Stimulated activated CD4-positive, alpha-beta T cell treated with anti-CD3 and anti-CD28 coated beads, Interleukin-15, amount 100 ng/mL, for 1 hour (primary cell): ENCODE measurements at places on chromosomes 4 and X.

- DNase-seq = no peak
These were observed 128.6 kb downstream of the CPE start for GRCh38 chr4:165507381-165507780.

DNA sequence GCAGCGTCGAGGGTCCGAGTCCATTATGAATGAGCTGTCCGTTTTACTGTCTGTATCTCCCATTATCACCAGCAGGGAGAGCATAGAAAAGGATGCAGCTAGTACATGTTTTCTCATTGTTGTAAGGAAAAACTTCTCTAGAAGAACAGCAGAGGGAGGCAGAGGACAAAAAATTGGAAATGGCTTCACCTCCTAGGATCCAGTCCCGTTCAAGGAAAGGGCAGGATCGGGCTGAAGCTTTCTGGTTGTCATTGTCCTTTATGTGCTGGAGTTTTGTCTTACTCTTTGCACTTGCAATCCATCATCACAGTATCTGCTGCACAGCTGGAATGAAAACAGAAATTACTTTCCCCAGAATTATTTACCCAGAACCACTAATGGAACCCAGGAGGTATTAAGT is 14.7 kb downstream of the NDP start:
- DNase-seq = no peak

DNA sequence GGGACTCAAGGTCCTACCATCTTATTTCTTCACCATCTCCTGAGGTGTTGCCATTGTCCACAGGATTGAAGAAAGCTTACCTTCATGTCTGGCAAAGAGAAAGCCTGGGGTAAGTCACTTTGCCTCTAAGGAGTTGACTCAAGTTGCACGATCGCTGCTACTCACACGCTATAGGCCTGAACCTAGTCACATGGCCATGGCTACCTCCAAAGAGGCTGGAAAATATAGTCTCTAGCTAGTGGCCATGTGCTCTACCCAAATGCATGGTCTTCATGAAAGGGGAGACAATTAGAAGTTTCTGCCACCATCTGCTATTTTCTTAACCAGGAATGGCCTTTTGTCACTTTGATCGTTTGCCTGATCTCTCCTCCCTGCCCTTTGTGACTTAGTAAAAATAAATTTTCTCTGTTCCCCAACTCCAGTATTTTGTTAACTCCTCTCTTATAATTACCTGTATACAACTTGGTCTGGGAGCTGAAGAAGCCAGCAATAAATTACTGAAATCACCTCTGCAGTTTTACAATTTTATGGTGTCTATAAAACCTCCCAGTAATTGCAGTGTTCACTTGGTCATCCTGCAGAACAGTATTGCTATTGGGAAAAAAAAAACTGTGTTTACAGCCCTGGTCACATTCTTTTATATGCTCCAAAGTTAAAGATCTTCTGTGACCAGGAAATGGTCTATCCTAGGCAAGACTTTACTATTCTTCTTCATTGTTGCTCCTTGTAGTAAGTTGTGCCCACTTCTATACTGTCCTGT is 126.7 kb upstream of the TSPAN5 start:
- no peak for DNase-seq

- DNase-seq = no peak
These were observed 565 bp upstream of the ZNF41 start for GRCh38 chrX:47483306-47484268.

GRCh38 chr4:89064848-89065247 is 7.9 kb upstream of the FAM13A start:
- DNase-seq = no peak

DNA sequence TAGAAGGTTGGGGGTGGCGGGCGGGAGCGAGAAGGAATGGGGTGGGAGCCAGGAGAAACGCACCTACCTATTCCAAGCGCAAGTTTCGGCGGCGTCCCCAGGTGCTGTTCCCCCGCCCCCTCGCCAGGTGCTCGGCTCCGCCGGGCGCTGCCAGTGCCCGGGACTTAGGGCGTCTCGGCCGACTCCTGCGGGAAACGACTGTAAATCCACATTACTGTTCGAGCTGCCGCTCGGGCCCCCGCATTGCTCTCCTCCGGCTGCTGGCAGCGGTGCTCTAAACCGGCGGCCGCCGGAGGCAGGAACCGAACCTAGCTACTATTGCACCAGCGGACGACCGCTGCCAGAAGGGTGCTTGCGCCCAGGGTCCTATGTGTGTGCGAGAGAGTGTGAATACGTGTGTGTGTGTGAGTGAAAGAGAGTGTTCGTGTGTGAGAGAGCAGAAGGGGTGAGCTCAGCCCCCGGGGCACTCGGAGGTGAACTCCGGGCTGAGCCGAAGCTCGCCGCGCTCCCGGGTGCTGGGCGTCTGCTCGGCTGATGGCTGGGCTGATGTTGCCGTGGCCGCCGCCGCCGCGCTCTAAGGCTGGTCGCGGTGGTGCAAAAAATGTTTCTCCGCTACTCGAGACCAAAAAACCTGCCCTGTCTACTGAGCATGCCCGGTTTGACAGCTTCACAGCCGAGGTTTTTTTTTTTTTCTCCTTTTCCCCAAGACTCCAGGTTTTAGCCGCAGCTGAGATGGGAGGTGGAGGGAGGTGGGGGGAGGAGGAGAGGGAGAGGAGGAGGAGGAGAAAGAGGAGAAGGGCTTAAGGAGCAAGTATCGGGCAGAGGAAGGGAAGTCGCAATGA is 115.7 kb upstream of the TEX13C start:
- no peak for DNase-seq

GRCh38 chrX:143466130-143466529 is 51.1 kb downstream of the SPANXN3 start:
- DNase-seq = no peak

DNA sequence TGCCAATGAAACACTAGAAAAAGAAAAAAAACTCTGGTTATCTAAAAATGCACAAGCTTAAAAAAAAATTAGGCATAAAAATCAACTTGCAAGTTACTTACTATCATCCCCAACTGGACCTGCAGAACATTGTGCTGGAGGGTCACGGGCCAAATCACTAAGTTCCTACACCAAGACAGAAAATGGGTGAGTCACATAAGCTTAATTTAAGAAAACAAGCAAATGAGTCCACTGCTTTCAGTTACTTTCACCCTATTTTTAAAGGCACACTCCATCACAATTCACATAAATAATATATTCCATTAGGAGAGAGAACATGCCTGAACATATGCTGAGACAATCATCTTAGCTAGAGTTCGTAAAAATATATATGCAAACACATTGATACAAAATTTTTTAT is 17.7 kb downstream of the UBE2D3 start:
- DNase-seq = no peak

DNA sequence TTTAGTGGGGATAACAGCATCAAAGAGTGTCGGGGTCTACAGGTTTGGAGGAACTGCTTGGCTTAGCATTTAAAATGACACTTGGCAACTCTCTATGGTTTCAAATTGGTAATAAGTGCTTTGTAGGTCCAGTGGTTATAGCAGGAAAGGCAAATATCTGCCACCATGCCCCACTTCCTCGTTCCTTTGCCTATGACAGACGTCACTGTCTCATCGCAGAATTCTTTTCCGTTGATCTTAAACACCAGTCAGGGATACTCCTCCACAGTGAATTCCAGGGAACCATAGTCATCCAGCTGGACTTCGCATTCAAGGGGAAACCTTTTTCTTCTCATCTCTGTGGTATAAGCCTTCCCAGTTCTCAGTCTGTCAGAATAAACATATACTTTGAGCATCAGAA is 319.1 kb downstream of the GPAT3 start:
- DNase-seq = no peak

DNA sequence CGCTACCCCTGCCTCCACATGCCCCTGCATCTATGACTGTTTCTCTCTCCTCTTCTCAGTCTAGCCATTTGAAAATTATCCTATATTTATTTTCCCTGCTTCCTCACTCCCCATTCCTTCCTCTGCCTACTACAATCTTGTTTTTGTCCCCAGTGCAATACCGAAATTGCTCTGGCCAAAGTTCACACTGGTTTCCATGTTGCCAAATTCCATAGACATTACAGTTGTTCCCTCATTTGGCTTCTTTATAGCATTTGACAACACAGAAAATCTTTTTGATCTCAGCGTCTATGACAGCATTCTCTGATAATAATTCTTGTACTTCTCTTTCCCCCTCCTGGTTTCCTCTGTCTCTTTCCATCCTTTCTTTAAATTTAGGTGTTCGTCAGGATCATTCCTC is 99.4 kb downstream of the GPR82 start:
- DNase-seq = no peak

DNA sequence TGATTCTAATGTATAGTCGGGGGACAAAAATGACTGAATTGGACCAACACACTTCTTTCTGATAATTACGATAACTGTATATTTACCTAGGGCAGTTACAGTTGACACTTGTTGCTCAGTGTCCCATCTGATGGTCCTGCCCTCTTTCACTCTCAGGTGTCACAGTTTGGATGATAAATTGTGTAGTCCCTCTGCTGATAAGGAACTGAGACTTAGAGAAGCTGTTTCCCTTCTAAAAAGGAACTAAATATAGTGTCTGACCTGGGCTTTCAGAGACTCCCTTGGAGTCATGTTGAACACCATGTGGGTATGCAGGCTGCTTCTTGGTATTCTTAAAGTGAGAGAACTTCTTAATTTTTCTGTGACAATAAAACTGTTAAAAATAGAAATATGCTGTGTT is 23.7 kb upstream of the PNPLA4 start:
- no peak for DNase-seq

- no peak for DNase-seq
These were observed 211.5 kb downstream of the FRAS1 start for GRCh38 chr4:78268597-78268996.

- DNase-seq = no peak
These were observed at the start of gene COL4A5 for GRCh38 chrX:108439426-108439942. TSS of gene COL4A5 (plus strand) at chrX:108439838. CDS start at chrX:108440126, 288 bp downstream.

- no peak for DNase-seq
These were observed 68.7 kb upstream of the NDST3 start for GRCh38 chr4:117965622-117966021.

DNA sequence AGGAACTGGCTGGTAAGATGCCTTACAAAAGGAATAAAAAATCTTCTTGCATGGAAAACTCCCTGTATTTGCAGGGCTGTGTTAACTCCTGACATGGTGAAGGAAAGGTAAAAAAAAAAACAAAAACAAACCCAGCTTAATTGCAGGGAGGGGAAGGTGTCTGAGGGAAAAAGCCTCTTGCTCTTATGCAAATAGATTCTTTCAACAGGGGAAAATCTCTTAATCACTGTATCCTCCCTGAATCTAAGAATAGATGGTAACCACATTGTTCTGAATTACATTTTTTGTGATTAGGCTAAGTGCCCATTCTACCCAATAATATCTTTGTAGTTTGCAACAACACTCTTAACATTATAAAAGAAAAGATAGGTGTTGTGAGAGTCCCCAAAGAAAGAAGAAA is 172.6 kb downstream of the RBM46 start:
- no peak for DNase-seq

DNA sequence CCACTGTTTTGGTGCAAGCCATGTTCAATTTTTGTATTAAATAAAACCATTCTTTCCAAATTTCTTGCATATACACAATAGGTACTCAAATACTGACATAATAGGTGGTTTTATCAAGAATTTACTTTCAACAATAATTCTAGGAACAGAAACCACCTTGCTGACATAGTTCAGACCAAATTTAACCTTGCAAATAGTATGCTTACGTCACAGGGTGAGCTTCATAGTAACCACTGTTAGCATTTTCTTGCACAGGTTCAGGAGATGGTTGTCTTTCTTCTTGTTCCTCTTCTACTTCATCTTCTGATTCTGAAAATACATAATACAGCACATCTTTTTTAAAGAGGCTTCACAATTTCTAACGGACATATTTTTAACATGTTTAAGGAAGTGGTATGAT is 17.6 kb downstream of the G3BP2 start:
- no peak for DNase-seq

GRCh38 chr4:174170091-174170490 is 113.4 kb downstream of the FBXO8 start:
- no peak for DNase-seq

DNA sequence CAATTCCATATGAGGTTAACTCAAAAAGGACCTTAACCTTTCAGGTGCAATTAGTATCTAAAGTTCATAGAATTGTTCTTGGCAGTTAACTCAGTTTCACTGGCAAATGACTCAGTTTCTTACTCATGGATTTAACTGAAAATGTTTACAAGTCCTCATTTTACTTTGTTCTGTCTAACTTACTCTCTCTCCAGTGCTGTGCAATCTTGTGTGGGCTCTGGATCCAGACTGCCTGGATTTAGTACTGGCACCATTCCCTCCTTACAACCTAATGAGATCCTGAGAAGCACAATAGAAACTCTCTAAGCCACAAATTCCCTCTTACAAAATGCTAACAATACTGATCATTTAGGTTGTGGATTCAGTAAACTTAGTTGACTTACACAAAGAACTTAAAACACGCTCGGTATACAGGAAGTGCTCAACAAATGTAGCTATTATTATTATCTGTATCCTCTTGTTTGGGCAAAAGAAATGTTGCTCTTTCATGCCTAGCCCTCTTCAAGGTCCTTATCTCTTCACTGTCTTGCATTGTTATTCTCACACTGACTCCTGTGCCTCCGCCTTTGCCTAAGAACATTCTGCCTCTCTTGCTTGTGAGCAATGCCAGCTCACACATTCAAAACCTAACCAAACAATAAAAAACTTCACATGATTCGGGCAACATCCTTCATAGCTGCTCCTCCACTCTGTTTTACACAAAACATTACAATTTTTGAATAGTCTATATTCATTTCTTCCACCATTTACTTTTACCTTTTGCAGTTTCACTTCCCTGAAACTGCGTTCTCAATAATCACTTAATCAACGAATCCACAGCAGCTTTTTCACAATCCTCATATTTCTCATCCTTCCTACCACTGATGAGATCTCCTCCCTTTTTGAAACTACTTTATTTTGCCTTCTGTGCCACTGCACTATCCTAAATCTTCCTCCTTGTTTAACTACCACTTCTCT is 91.8 kb downstream of the PDE5A start:
- no peak for DNase-seq

- DNase-seq = no peak
These were observed 1179.7 kb upstream of the ADGRL3 start for GRCh38 chr4:60020389-60020788.

GRCh38 chr4:80336582-80336981 is 1.1 kb downstream of the CFAP299 start:
- DNase-seq = no peak

GRCh38 chr4:6917461-6918271 is 8.0 kb downstream of the TBC1D14 start:
- no peak for DNase-seq

GRCh38 chr4:10639100-10639499 is 45.5 kb downstream of the CLNK start:
- no peak for DNase-seq
